Retinal pigment epithelial cell (primary cell): ENCODE measurements at places on chromosomes 5 and 9.

DNA sequence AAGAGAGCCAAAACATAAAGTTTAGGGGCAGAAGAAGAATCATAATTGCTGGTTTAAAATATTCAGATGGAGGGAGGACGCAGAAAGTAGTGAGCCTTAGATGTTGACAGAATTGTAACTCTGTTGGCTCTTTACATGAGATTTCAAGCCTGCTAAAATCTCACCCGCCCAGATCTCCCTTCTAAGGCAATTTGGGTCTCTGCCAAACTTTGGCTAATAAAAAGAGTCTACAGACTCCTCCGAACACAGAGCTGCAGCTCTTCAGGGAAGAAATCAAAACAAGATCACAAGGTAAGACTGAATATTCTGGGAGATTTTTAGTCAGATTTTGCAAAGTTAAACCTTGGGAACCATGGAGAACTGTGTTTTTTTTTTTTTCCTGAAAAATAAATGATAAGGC lies at the start of gene IL33:
IL33 (plus strand) TSS at position 246 of the 400 bp plus-strand sequence. CDS start 25,888 bp downstream, outside the sequence.
- DNase-seq, result no peak

DNA sequence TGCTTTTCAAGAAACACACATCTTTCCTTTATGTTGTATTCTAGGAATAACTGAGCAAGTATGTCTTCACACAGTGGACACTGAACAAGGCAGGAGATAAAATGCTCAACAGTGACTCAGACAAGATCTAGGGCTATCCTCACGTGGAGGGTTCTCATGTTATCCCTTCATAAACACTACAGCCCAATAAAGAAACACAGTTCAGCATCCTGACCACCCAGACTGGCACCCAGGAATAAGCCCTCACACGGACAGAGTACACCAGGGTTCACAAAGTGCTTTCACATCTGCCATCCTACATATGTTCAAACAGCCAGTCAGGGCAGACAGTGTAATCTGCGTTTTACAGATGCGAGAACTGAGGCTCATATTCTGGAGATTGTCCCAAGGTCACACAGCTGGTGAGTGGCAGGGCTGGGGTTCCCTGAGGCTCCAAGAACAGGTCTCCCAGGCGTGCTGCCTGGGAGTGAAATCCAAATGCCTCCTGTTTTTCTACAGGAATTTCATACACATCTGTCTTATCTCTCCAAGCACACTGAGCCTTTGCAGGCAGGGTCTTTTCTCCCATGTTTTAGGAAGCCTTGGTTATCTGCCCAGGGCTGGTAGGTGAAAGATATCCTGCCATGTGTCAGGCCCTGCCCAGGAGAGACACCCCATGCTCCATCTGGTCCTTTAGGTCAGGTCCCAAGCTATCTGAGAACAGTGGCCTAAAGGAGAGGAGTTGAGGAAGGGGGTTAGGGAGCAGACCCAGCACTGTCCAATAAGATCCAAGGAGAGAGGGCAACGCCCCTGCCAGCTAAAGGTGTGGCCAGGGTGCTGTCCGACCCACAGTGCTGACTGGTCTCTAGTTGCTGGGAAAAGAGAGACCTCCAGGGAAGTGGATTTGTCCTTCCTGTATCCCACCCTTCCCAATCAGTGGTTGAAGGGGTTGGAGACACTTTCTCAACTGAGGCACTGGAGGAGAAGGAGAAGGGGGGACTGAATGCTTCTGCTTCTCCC lies 47.9 kb upstream of the XPA start:
- DNase-seq, result no peak

GRCh38 chr5:56434986-56435385 lies 201.9 kb upstream of the ANKRD55 start:
- no peak for DNase-seq

DNA sequence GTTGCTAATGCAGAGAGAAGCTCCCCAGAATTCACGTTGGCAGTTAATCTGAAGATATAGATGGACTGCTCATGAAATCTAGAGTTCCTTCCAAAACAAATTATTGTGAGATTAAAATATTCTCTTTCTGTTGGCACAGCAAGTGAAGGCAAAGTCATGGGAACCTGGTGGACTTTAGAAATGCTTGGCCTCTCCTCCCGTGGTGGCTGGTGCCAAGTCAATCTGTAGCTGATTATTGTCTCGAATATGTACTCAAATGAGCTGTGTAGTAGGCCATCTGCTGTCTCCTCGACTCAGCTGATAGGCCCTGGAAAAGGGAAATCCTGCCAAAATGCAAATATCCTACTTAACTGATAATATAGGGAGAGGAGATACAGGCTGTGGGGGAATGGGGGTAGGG lies 69.3 kb downstream of the DAPK1 start:
- DNase-seq, result no peak

- no peak for DNase-seq
Measured at GRCh38 chr5:109945097-109945678, 255.5 kb downstream of the MAN2A1 start.

DNA sequence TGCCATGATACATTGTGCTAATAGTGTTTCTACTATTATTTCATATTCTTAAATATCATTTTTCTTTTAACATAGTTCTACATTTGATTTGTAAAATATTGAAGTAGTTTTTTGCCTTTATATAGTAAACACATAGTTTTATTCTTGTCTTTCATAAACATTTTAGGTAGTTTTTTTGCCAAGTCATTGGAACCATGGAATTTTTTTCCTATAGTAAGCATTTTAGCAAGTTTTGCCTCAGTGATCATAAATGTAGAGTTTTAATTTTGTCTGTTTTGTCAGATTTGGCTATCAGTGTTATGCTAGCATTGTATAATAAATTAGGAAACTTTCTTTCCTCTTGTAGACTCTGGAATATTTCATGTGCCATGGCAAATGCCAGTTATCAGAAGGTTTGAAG lies 137.1 kb upstream of the LPAR1 start:
- DNase-seq, result no peak

DNA sequence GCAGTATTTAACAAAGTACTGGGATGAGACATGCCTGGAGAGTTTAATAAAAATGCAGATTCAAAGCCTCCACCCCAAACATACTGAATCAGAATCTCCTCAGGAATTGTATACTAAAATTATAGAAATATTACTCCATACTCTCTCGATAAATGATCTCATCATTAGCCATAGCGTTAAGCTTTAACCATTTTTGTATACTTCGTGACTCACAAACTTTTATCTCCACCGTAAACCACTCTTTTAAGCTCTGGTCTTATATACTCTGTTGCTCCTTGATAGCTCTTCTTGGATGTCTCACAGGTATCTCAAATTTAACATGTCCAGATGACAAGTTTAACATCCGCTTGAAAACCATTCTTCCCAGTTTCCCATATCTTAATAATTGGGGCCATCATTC lies 327.8 kb downstream of the ADGRV1 start:
- DNase-seq, result no peak

DNA sequence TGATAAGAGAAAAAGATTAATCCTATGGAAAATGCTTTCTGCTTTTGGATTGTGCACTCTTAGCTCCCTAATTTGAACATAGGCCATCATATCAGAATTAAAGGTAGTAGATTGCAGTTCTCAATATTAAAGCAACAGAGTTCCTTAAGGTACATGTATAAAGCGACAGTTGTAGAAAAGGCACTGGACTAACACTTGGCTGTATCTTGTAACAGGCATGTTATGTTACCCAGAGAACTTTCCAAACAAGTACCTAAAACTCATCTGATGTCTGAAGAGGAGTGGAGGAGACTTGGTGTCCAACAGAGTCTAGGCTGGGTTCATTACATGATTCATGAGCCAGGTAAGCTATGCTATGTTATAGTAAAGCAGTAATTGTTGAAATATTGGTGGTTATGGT lies 3.3 kb upstream of the SECISBP2 start:
- no peak for DNase-seq

DNA sequence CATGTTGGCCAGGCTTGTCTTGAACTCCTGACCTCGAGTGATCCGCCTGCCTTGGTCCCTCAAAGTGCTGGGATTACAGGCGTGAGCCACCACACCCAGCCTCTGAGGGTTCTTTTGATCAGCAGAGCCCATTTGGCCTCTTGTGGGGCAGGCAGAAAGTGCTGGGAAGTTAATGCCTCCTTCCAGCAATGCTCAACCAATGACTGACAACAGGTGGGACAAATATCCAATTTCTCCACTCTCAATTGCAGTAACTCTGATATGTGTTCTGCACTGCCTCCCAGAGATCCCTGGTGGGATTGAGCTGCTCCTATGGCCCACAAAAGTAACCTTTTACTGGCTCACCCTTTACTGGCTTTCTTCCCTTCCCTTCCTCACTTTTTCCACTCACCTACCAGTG lies 79.9 kb upstream of the APC start:
- DNase-seq, result no peak

DNA sequence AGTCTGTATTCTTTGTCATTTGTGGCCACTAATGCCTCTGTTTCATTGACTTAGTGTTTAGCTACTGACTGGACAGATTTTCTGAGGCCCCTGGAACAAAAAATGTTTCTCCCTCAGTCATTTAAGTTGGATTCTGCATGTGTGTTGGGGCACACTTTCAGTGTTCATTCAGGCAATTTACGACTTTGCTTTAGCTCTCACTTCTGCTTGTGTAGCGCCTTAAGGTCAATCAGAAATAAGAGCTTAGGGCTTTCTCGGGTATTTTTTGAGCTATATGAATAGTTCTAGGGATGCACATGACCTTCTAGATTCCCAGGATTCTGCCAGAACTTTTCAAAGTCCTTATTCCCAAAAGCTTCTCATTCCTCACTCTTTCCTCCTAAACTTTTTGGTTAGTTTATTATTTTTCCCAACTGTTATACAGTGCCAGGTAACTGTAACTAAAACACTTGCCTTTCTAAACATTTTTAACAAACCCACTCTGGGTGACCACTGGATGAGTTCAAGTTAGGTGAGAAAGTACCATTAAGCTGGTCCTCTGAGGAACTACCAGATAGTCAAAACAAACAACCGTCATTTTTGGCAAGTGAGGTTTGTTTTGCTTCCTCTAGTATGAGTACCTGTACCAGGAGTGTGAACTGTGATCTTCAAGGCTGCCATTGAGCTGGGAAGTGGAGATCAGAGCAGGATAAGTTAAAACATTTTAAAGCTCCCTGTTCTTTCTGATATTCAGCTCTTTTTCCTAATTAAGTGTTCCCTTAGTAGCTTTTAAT lies 571.3 kb upstream of the TLE4 start:
- no peak for DNase-seq

- no peak for DNase-seq
Measured at GRCh38 chr9:116795821-116796220, 108.7 kb downstream of the TRIM32 start.

DNA sequence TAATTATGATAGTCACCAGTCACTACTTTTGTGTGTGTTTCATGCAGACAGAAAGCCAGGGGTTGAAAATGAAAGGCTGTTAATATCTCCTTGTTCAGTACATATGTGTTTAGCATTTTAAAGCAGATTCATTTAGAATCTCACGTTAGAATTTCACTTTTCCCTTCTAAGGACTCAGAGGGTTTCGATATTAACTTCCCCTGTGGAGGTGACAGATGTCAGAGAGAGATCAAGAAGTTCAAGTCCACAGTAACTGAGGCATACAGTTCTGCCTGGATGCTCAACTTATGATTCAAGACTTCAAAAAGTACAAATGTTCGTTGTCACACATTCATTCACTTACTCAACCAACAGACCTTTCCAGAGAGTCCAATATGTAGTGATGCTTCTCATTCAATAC lies 251.1 kb downstream of the EBF1 start:
- no peak for DNase-seq

GRCh38 chr9:101225271-101225670 lies 159.5 kb downstream of the BAAT start:
- no peak for DNase-seq

- no peak for DNase-seq
Measured at GRCh38 chr5:168048486-168048885, 243.0 kb upstream of the WWC1 start.

DNA sequence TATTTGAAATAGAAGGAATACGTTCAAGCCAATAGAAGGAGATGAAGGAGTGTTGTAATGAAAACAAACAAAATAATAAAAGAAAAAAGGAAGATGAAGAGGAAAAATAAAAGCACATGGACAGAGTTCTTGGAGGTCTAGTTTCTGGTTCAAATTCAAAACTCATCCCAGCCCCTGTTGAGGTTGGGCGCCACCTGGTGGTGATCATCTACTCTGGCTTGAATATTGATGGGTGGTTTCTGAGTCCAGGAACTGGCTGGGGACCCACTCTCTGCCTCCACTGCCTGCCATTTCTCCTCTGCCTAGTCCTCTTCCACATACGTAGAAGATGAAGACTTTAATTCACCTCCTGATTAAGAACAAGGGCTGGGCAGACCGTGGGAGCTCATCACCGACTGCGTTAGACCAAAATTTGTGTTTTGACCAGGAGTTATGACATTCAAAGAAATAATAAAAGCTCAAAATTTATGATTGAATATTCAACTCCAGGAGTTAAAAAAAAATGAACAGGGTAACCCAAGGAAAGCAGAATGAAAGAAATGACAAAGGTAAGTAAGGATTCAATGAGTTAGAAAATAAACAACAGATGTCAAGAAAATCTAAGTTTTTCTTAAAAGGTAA lies 99.0 kb upstream of the SLC1A3 start:
- no peak for DNase-seq

- peak; percentile 86 for DNase-seq
Measured at GRCh38 chr5:78569441-78569840, 79.1 kb downstream of the LHFPL2 start.

DNA sequence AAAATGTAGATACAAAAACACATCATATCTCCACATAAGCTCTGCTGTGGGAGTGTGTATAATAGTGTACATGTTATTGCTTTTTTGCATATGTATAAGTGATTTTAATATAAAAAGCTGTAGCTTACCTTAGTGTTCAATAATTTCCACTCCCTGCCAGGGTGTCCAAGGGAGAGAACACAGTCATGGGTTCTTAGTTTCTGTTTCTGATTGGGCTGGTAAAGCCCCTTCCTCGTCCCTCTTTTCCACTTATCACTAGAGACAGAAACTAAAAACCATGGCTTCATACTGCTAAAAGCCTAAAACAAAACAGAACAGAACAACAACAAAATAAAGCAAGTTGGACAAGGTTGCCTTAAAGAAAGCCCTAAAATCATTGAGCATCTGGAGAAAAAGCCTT lies 74.4 kb upstream of the S1PR3 start:
- no peak for DNase-seq

DNA sequence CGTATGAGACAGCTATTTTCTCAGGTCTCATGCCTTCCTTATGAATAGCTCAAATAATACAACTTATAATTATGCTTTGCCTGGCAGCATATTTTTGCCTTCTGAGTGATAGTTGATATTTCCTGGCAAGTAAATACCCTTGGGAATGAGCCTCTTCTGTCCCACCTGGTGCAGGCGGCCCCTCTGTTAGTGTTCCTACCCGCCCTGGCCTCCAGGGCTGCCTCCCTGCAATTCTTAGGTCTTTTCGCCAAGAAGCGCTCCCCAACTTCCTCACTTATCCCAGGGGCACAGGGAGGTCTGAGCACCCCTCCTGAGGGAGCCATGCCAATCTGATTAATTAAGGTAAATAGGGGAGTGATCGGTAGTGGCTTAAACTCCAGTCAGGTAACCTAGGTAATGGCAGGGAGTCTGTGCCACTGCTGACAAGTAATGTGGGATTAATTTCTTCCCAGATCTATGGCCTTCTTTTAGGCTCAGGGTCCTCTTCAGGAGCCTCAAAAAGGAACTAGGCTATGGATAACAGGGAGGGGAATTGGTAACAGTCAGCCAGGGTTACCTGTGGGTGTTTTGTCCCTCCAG lies 81.5 kb downstream of the GALNT10 start:
- no peak for DNase-seq

GRCh38 chr5:123150089-123150488 lies 61.0 kb downstream of the PRDM6 start:
- DNase-seq, result no peak
